ENCODE measurements at places on chromosomes 5 and 9. TPM values are rescaled to one million over a fixed set of nuclear protein-coding genes. Genes with fewer than 3 reads are reported as not detected.

IER5L gene
- total RNA-seq = 1.6 TPM

SNX24 gene
- 0.74 TPM for total RNA-seq

TAF11L10 gene
- total RNA-seq = not detected

KIF20A gene
- total RNA-seq = 1.4 TPM

GRXCR2 gene
- not detected for total RNA-seq

LMAN2 gene
- total RNA-seq = 129 TPM

MIER3 gene
- 24.8 TPM for total RNA-seq

TLX3 gene
- not detected for total RNA-seq

PAEP gene
- not detected for total RNA-seq

C5orf24 gene
- total RNA-seq = 23.7 TPM

SLC45A2 gene
- total RNA-seq = not detected

CARTPT gene
- total RNA-seq = not detected

IL13 gene
- 26.9 TPM for total RNA-seq

DNA sequence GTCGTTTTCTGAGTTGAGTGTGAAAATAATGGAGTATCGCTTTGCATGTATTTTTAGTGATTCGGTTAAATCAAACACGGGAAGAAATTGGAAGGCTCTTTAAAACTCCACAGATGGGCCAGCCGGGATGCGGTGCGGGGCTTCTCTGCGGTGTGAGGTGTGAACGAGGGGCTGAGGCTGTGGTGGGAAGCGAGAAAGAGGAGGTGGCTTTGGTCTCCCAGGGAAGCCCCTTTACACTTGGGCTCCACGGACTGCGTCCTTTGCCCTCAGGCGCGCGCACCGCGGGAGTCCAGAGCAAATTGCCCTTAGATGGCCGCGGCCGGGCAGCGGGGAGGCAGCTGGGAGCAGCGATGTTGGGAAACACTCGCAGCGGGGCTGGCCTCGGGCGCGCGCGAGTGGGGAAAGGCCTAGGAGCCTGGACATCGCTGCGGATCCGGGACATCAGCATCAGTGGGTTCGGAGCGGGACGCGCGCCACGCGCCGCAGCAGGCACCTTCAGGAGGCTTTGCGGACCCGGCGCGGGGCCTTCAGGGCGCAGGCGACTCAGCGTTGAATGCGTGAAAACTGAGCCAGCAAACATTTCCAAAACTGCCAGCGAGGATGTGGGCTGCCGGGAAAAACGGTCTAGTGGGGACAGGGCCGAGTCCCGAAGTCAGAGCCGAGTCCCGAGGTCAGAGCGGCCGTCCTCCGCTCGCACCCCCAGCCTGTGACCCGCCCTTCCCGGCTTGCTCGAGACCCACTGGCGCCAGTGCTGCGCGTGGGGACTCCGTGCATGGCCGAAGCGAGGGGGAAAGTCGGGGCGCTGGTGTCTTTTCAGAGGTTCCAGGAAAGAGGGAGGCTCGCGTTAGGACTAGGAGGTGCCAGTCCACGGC is 6.5 kb downstream of the IRX1 start:
- no peak for DNase-seq

GRCh38 chr5:151067632-151068432 is 13.0 kb downstream of the TNIP1 start:
- no peak for DNase-seq

DNA sequence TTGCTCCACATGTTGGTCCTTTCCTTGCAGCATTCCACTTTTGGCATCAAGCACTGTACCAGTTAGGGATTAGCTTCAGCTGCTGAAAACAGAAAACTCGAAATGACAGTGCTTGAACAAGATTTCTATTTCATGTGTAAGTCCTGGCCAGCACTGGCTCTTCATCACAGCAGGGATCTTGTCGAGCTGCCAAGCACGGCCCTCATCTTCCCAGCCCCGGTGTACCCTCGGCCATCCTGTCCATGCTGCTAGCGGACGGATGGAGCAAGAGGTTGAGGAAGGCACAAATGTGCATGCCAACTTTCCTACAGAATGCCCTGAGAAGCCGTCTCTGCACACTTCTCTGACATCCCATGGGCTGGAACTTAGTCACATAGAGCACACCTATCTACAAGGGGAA is 130.6 kb downstream of the TENT4A start:
- no peak for DNase-seq

DNA sequence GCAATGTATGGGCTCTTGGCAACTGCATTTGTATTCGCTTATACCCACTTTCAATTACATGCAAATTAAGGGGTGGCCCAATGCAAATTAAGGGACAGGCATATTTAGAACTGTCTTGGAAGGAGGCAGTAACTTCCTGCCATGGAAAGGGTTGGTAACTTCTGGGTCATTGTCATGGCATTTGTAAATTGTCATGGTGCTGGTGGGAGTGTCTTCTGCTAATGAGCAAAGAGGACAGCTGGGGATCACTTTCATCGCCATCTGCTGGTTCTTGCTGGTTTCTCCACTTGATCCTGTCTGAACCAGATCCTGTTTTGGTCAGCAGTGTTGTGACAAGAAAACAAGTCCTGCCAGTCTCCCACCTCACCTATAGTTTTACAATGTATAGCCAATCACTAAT is 23.3 kb upstream of the UGT3A2 start:
- DNase-seq = no peak

- no peak for DNase-seq
These were observed 91.6 kb upstream of the PRRC1 start for GRCh38 chr5:127425868-127426267.

DNA sequence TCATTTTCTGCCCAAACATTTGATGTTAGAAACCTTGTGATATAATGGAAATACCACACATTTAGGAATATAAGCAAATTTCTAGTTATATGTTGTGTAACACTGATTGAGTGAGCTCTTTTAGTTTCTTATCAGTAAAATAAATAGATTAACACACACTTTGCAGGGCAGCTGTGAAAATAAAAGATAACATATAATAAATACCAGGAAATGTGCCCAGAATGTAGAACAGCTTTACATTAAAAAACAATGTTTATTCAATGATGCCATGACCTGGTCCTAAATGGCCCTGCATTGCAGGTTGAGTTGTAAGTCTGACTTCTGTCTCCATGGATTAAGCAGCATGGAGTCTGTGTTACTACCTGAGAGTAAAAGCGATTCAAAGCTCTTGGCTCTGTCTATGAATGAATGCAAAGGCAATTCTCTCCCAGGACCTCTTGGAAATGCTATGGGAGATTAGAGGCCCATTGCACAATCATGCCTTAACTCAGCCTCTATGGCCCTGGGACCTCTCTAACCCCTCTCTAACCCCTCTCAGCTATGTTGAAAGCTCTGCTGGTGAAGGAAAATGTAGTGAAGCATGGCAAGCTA is 296.0 kb upstream of the ACTBL2 start:
- DNase-seq = no peak

GRCh38 chr5:64619609-64620008 is 70.7 kb upstream of the SHISAL2B start:
- no peak for DNase-seq

DNA sequence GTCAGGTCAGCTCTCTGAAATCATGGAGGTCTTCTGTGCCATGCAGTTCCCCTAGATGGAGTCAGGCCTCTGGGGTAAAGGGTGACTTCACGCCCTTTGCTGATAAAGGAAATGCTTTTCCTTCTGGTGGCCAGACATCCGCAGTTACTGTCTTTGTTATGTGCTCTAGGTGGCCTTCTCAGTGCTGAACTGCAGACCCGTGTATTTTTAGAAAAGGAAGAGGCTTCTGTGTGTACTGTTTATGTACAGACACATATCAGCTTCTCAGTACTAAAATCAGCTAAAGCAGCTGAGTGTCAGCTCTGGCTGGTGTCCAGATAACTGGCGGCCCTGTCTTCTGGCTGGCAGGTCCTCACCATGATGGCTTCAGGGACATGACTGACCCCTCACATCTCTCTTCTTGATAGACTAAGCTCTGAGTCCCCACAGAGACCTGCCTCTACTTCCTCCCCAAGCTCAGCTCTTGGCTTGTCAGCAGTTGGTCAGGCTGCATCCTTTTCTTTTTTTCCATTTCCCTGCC is 75.3 kb downstream of the ARHGAP26 start:
- DNase-seq = no peak

GRCh38 chr5:145072889-145073288 is 762.3 kb downstream of the PRELID2 start:
- no peak for DNase-seq

- peak; percentile 70 for DNase-seq
These were observed 167.9 kb downstream of the AUH start for GRCh38 chr9:91193658-91194391.

GRCh38 chr9:114583371-114584155 is 4.0 kb upstream of the ATP6V1G1 start:
- DNase-seq = no peak

DNA sequence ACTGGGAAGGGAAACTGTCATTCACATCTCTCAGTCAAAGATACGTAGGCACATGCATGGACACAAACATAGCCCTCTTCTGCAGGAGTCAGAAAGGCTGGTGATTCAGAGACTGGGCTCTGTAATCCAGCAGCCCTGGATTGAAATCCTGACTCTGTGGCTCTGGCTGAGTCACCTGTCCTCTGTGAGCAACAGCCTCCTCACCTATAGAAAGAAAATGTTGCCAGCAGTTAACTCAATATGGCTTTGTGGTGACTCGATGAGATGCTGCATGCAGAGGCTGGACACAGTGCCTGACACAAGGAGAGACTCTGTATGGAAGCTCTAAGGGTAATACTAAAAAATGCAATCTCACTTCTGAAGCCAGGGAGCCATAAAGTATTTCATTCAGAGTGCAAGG is 23.9 kb upstream of the CDKN2AIPNL start:
- DNase-seq = no peak

DNA sequence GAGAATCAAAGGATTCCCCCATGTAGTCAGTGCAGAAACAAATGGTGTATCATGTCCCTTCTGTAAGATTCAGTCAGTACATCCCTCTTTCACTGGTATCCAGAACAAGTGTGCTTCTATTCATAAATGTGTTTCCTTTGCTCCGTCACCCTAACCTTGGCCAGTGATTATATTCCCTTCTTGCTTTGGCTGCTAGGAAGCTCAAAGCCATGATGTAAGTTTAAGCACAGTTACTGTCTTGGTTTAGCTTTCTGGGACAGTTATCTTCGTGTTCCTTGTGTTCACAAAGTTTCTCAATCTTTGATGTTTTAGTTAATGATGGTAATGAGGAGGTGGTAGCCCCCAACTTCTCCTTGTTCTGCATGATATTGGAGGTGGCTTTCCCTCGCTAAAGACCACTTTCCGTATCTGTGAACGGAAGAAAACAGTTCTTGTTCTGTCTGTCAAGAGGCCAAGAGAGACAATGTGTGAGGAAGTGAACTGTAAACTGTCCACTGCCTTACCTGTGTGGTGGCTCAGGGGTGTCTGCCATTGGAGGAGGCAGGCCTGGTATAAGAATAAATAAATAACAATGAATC is 2.2 kb upstream of the AMBP start:
- DNase-seq = no peak

- DNase-seq = no peak
These were observed 20.2 kb downstream of the HNRNPH1 start for GRCh38 chr5:179603308-179603707.

DNA sequence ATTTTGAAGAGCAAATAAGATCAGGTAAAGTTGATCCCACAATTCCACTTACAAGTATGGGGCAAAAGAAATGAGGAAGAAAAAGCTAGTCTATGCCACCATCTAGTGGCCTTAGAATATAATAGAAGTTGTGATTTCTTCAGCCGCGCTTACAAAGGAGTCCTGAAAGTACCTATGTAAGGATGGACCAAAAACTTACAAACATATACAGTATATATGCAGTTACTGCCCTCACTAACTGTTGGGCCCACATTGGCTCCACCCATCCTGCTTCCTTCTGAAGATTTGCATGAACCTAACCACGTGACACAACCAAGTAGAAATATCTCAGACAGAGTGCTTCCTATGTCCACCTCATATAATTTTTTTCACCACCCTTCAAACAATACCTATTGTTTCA is 11.7 kb upstream of the OR13D1 start:
- no peak for DNase-seq

DNA sequence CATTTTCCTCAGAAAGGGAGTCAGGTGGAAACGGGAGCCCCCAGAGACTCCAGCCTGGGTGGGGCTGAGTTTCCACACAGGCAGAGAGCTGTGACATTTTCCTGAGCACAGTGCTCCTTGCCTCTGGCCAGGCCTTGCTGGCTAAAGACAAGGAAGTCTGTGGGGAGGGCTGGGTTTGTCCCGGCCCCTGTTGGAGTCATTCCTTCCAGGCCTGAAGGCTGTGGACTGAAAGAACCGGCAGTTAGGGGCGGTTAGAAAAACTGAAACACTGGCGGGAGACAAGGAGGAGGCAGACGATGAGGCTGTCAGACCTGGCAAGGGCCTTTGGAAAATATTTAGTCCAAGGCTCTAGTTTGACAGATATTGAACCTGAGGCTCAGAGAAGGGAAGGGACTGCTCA is 29.9 kb downstream of the COL15A1 start:
- no peak for DNase-seq

DNA sequence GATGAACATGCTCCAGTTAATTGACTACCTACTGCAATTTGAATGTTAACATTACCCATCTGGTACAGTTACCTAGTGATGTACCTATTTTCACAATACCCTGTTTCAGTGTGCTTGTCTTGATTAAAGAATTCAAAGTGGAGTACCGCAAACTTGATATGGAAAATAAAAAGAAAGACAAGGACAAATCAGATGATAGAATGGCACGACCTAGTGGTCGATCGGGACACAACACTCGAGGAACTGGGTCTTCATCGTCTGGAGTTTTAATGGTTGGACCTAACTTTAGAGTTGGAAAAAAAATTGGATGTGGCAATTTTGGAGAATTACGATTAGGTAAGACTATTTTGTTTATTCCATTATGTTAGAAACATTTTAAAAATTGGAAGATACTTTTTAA is 33.5 kb downstream of the CSNK1G3 start:
- peak; percentile 7 for DNase-seq

DNA sequence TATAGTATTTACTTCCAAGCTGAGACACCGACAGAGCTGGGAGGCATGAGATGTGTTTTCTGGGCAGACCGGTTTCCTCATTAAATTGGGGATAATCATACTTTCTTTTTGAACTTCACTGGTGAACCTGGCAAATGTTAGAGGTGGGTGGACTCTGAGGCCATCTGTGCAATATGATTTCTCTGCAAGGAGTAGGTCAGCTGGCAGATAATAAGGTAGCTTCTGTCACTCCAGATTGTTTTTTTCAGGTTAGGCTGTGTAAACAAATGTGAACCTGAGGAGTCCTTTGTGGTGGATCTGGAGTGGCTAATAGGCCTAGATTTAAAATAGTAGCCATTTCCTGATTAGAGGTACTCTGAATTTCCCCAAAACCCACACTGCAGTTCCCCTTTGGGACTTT is 75.4 kb upstream of the S1PR3 start:
- no peak for DNase-seq

- peak; percentile 30 for DNase-seq
These were observed 70.4 kb downstream of the RAPGEF1 start for GRCh38 chr9:131669269-131670157.

All from activated T-cell treated with anti-CD3 and anti-CD28 coated beads, Interleukin-2, amount 50 U/mL, for 4 hours (primary cell).